ENCODE measurements at places on chromosomes 16 and 17.

DNA sequence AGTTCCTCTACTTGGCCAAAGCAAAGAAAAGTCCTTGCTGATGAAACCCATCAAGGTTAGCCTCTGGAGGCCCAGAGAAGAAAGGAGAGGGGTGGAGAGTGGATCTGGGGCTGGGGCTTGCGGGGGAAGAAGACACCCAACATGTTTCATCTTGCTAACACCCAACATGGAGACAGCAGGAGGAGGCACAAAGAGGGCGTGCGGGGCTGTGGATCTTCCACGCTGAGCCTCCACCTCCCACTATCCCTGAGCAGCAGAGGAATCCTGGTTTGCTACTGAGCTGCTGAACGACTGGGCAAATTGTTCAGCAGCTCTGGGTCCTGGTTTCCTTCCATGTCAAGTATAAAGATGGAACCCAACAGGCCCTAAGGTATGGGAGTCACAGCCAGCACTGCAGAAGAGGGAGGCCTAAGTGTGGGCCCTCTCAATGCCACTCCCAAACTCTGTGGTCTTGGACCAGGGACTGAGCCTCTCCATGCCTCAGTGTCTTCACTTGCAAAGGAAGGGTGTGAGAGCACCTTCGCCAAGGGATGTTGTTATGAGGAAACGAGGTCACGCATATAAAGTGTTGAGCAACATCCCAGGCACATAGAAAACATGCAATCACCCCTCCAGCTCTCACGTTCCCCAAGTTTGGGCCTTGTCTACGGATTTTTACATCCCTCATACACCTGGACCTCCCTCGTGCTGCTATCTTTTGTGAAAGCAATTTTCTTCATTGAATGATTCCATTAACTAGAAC is 122.5 kb downstream of the XYLT1 start:
- no peak for DNase-seq

DNA sequence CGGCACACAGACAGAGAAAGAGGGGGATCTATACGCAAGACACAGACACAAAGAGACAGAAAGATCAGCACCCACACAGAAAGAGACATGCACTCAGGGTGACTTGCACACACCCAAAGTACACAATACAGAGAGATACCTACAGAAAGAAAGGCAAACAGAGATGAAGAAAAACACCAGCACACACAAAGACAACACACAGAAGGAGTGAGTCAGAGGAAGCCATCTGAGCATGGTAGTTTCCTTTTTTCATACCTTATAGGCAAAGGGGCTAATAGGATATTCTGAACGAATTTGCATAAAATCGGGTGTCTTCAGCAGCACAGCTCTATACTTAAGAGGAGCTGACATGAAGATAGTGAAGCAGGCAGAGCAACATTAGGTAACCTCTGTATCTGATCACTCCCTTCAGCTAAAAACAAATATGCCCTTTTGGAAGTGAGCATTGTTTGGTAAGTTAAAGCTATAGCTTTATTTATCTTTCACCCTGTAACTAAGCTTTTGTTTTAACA is 198.6 kb downstream of the AATF start:
- DNase-seq, result no peak

DNA sequence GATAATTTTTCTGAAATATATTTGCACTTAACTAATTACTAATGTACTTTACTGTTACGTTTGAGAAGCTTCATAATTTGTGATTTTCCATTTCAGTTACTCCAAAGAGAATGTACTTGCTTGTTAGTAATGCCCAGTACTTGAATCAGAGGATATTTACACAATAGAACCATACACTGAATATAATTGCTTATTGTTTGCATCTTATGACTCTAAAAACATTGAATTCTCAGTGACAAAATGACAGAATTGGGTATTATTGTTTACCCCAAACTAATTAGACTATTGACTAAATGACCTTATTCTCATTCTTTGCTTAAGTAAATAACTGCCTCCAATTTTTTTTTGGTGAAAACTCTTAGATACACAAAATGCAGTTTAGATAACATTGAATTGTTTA is 8.9 kb downstream of the CCP110 start:
- no peak for DNase-seq

DNA sequence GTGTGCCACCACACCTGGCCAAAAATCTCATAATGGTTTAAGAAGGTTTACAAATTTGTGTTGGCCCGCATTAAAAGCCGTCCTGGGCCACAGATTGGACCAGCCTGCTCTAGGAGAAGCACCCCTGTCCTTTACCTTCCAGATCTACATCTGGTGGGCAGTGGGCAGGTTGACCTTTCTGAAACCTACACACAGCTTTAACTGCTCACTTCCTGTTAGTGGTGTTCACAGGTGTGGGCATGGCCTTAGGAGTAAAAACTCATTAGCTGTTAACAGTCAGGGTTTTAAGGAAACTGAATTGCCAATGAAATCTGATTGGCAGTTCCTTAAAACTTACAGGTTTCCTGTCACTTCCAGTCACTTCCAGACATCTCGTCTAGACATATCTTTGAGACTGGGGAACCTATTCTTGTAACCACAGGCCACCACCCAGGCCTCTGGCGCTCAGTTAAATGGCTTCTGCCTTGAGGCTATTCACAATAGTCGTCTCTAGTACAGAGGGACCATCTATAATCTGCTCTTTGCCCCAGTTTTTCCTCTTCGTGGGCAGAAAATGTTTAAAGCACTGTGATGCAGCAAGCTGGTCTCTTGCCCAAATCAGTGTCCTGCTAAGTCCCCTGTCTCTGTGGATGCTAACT is 29.3 kb downstream of the GNGT2 start:
- DNase-seq, result no peak

- DNase-seq, result no peak
Measured at GRCh38 chr17:57512258-57512657, 232.8 kb downstream of the CCDC182 start.

DNA sequence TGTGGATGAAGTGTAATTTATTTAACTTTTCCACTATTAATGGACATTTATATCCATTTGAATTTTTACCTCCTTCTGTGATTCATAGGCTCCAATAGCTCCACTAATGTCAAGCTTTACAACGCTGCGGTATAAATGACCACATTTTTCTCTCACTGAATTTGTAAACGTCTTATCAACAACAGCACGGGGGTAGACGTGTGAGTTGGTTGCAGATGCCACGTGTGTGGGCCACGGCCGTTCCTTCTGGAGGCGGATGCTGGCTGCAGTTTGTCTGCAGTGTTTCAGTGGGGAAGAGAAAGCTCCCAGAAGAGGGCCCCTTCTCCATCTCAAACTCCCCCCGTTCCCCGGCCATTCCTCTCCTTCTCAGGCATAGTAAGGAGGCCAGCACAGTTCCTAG is 68.2 kb upstream of the XYLT1 start:
- DNase-seq, result no peak

- DNase-seq, result no peak
Measured at GRCh38 chr17:4187076-4187475, 44.1 kb downstream of the CYB5D2 start.

- no peak for DNase-seq
Measured at GRCh38 chr17:57211543-57211942, 44.8 kb upstream of the MSI2 start.

DNA sequence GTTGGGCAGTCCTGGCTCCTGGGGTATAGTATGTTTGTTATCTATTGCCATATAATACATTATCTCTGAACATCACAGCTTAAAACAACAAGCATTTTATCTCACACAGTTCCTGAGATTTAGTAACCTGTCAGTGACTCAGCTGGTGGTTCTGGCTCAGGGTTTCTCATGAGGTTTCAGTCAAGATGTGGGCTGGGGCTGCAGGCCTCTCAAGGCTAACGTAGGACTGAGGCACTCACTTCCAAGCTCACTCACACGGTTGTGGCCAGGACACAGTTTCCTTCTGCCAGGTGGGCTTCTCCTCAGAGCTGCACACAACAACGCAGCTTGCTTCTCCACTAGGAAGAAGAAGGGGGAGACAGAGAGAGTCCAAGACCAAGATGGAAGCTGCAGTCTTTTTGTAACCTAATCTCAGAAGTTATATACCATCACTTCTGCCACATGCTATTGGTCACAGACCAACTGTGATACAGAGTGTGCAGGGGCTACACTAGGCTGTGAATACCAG is 10.3 kb upstream of the MED13 start:
- no peak for DNase-seq

GRCh38 chr17:67629971-67630320 is 87.8 kb upstream of the NOL11 start:
- no peak for DNase-seq

DNA sequence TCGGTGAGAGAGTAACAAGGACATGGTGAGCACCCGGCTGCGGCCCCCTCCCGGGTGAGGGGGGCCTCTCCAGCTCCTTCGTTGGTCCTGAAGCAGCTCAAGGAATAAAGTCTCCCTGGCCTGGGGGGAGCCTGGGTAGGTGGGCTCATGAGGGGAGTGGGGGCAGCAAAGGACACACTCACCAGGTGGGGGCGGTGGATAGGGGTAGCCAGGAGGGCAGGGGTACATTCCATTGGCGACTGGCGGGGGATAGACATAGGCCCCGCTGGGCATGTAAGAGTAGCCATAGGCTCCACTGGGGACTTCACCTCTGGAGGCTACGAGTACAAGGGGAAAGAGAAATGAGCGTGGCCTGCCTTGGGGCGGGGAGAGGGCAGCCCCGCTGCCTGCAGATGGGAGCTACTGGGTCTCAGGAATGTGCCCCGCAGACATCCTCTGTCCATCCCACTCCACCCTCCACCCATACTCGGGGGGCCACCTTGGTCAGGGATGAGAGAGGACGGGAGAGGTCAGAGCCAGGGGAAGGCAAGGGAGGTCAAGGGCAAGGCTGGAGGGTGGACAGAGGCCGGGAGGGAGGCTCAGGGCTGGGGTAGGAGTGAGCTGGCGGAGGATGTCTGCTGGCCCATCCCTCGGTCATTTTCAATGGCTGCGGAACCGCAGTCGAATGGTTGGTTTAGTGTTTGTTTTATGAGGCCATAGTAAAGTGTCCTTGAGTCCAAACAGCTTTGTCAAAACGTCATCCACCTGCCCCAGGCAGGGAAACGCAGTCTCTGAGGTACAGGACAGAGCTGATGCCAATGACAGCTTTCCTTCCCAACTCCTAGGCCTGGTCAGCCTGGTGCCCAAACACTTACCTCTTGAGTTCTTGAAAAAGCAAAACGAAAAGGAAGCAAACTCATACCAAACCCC is 3.7 kb upstream of the UNC13D start:
- no peak for DNase-seq

DNA sequence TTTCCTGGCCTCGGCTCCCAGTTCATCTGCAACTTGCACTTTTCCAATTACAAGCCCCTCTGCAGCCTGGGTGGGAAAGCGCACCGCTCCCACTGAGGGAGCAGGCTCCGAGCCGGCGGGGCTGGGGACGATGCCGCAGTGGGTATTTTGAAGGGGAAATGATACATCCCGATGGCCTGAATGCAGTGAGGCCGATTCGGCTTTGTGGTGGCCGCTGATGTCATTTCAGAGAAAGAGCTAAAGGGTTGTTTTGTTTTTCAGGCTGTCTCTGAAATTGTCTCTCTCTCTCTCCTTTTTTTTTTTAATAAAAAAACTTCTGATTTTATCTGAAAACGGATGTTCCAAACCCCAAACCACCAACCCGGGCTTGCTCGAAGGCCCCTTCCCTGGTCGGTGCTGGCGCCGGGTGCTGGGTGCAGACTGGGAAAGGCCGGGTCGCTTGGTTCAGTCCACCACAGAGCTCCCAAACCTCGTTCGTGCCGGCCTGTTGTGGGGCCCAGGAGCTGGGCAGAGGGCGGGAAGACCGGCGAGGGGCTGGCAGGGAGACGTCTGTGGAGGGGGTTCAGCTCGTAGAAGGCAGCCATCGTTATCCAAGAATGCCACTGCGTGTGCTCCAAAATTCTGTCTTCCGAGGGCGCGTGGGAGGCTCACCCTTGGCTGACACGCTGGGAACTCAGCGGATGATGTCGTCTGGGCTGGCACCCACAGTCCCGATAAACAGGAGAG is 102.8 kb downstream of the FOXL1 start:
- no peak for DNase-seq

GRCh38 chr16:85126705-85127378 is 14.6 kb upstream of the CIBAR2 start:
- DNase-seq, result peak; percentile 28

- DNase-seq, result no peak
Measured at GRCh38 chr17:44942456-44942855, 5.1 kb downstream of the KIF18B start.

GRCh38 chr17:77563439-77564102 is 394.9 kb upstream of the TNRC6C start:
- no peak for DNase-seq

DNA sequence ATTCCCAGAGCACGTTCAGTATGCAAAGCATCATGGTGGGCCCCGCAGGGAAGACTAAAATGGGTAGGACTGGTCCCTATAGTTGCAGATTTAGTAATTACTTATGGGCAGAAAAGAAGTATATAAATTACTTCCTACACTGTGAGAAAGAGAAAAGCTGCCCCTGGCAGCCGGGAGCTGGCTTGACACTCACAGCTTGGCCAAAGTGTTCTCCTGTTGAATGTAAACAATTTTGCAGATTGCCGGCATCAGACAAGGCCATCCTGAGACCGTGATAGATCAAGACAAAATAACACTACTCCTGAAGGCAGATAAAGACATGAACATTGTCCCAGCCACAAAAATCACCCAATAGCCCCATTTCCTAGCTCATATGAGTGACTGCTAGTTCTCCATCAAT is 98.5 kb downstream of the MARF1 start:
- no peak for DNase-seq

- no peak for DNase-seq
Measured at GRCh38 chr17:13953841-13954240, 115.5 kb upstream of the COX10 start.

GRCh38 chr17:58447039-58447975 is 30.0 kb upstream of the RNF43 start:
- peak; percentile 70 for DNase-seq

GRCh38 chr16:88842308-88842756 is 14.4 kb downstream of the GALNS start:
- no peak for DNase-seq

GRCh38 chr17:49518346-49519078 is 23.4 kb downstream of the NGFR start:
- no peak for DNase-seq

DNA sequence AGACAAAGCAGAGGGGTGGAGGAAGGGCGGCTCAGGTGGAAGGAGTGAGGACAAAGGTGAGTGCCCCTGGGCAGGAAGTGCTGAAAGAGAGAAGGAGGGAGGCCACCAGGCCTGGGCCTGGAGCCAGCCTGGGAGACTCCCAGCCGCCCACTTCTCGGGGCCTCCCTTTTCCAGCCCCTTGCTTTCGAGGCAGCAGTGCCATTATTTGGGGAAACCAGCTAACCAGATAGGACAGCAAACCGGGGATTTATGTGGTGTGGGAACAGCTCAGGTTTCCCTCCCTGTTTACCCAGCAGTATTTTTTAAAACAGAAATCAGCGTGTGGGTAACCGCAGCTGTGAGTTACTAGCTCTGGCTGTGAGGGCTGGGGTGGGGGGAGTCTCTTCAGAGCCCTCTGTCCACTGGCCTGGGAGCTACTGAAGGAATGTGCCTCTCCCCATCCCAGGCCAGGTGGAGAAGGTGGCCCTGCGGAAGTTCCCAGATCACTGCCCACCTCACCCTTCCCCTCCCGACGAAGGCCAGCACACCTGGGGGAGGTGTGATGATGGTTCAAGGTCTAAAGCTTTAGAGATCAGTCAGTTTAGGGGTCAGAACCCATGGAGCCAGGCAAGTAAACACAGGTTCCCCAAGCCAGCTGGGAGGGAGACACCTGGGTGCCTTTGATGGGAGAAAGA is 8.4 kb upstream of the MEOX1 start:
- DNase-seq, result no peak

Data from stimulated activated CD4-positive, alpha-beta T cell treated with anti-CD3 and anti-CD28 coated beads, Interleukin-4, amount 100 ng/mL, for 24 hours (primary cell).